Stimulated activated CD4-positive, alpha-beta T cell treated with anti-CD3 and anti-CD28 coated beads, Interleukin-4, amount 100 ng/mL, for 24 hours (primary cell): ENCODE measurements at places on chromosomes 7 and 10.

DNA sequence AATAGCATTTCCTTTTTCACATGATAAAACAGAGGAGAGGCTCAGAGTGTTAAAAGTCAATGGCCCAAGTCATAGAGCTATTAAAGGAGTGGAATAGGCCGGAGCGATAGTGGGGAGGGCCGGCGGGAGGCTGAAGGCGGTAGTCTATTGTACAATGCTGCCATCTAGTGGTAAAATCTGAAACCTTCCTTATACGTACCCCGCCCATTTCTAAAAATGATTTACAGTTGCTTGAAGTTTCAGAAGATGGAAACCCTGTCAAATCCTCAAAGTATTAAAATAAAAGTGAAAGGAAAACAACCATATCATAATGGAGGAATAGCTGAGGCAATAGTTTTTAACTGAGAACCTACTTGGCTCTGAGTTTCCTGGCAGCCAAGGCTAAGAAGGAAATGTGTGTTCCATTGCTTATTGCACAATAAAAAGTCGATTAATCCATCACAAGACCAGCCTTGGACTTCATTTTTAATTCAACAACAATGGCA lies 209.1 kb downstream of the CCSER2 start:
- peak; percentile 39 for DNase-seq

GRCh38 chr7:133016604-133017003 lies 65.3 kb downstream of the CHCHD3 start:
- DNase-seq, result no peak

GRCh38 chr10:68330852-68331454 lies 911 bp upstream of the HNRNPH3 start:
- peak; percentile 13 for DNase-seq

- DNase-seq, result no peak
Measured at GRCh38 chr10:1629326-1630198, 107.8 kb downstream of the ADARB2 start.

DNA sequence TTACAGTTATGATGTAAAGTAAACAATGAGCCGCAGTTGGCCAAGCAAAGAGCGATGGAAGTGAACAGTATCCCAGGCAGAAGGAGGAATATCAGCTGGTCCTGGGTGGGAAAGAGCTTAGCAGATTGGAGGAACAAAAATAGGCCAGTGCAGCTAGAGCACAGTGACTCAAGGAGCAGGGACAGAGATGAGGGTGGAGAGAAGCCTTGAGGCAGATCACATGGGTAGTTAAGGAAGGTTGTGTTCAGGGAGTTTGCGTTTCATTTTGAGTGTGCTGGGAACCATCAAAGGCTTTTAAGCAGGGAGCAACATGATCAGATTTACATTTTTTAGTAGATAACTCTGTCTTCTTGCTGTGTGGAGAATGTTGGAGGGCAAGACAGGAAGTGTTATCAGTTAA lies 113.6 kb downstream of the OAT start:
- DNase-seq, result no peak

DNA sequence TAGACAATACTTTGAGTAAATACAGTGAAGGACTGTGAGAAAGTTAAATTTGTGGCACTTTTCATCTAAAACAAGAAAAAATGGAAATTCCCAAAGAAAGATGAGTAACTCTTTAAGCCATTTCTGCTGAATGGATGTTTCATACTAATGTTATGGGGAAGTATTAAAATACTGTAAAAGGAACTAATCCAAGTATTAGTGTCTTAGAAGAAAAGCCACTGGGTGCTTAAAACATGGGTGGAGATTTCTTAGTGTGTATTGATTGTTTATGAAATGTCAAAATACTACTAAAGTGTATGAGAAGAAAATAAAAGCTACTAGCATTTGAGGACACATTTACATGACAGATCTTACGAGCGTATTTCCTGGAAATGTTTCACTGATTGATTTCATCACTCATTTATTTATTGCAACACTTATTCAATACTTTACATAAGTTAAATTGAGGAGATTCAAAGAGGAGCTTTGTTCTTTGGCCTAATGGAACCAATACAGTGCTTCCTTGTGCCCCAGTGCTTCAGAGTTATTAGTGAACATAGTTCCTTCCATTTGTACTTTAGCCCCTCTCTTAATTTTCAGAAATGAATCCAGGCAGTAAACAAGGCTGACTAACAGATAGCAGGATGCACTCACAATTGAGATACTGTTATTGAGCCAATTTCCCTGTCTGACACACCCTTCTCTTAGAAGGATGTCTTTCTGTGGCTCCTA lies 155.5 kb upstream of the AHR start:
- DNase-seq, result no peak

GRCh38 chr7:54080525-54080924 lies 461.6 kb upstream of the VSTM2A start:
- DNase-seq, result no peak

GRCh38 chr10:23886355-23886754 lies 322.6 kb upstream of the KIAA1217 start:
- DNase-seq, result no peak

GRCh38 chr7:128174386-128174785 lies 66.7 kb upstream of the LEP start:
- no peak for DNase-seq

DNA sequence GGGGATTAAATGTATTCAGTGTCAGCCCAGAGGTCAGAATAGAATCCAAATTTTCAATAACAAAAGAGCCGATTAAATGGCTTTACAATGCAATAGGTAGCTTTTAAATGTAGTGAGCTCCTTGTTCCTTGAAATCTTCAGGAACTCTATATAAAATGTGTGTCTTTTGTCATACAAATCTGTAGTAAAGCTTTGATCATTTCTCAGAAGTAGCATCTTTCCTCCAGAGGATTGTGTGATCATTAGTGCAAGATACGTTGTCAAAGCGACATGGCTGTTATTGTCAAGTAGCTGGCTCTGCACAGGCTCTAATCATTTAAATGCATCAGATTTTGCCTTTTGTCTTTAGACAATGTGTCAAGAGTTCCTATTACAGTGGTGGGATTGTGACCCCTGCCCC lies 116.1 kb upstream of the NAMPT start:
- no peak for DNase-seq

- DNase-seq, result no peak
Measured at GRCh38 chr7:107768263-107768662, 24.3 kb downstream of the CBLL1 start.

DNA sequence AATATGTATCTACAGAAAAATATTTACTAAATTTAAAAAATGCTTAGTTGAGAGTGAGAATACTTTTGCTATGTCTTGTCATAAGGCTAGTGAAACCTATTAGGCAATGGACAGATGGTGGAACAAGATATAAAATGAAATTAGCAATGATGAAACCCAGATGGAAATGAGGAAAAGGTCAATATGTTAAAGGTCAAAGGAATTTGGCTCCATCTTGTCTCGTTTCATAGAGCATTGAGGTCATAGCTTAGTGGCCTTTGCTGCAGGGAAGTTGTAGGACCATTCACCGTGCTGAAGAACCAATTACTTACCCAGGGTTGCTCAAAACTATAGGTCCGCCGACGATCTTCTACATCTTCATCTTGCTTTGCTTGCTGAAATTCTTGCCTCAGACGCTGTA lies 683.9 kb downstream of the PARD3 start:
- no peak for DNase-seq

- no peak for DNase-seq
Measured at GRCh38 chr10:17067376-17068264, 62.0 kb downstream of the CUBN start.

DNA sequence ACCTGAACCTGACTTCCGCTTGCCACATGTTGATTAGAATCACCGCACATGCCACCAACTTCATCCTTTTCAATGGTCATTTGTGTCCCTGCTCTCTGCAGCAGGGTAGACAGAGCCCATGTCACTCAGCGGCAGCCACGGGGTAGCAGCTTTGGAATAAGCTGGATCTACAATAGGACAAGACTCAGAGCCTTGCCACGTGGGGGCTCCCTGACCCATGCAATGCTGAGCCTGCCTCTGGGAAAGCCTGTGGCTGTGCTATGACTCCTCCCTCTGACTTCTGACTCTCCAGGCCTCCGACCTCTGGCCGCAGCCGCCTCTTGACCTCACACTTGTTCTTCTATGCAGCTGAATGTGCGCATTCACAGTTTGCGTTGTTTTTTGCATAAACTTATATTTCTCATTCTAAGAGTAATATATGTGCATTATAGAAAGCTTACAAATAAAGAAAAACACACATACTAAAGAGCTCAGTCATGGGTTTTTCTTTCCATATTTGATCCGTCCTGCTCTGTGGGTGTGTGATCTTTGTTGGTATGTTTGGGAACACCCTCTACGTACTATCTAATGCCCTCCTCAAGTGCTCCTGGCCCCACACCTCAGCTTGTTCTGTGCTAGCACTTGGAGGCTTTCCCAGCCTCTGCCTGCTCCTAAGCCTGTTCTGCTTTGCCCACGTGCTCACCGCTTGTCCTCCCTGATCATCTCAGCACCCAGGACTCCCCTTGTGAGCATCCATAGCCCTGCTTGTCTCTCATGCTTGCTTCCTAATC lies 198.0 kb upstream of the MKI67 start:
- DNase-seq, result no peak

- DNase-seq, result no peak
Measured at GRCh38 chr7:22633954-22634474, 93.0 kb upstream of the IL6 start.

GRCh38 chr10:65858841-65859240 lies 1067.0 kb upstream of the LRRTM3 start:
- no peak for DNase-seq

GRCh38 chr10:3765146-3765545 lies 19.9 kb downstream of the KLF6 start:
- no peak for DNase-seq

DNA sequence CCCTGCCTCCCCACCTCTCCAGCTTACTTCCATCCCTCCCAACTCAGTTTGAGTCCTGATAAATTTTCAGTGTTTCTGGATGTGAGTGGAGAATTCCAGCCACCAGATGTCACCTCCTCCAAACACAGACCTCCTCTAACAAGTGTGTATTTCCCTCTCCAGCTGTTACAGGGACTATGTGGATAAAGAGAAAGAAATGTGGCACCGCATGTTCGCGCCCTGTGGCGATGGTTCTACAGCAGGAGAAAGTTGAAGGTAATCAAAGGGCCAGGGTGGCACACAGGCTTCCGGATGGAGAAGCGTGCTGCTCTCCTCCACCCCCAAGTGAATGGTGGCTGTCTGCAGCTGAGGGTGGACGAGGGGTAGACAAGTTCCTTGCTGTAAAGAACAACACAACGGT lies 14.7 kb downstream of the FKBP6 start:
- no peak for DNase-seq

DNA sequence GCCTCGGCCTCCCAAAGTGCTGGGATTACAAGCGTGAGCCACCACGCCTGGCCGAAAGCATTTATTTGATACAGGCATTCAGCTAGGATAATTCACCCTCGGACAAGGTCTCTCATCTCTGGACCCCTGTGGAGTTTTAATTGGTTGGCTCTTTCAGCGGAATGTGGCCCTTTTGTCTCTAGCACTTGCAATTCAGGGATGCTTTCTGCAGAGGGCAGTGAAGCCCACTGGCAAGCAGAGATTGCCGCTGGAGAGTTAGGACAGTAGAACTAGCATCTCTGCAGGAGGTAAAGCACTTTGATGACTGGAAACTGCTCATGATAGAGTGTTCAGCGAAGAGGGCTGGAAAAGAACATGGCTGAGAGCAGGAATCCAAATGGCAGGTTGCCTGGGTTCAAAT lies 62.0 kb downstream of the SUFU start:
- DNase-seq, result no peak

DNA sequence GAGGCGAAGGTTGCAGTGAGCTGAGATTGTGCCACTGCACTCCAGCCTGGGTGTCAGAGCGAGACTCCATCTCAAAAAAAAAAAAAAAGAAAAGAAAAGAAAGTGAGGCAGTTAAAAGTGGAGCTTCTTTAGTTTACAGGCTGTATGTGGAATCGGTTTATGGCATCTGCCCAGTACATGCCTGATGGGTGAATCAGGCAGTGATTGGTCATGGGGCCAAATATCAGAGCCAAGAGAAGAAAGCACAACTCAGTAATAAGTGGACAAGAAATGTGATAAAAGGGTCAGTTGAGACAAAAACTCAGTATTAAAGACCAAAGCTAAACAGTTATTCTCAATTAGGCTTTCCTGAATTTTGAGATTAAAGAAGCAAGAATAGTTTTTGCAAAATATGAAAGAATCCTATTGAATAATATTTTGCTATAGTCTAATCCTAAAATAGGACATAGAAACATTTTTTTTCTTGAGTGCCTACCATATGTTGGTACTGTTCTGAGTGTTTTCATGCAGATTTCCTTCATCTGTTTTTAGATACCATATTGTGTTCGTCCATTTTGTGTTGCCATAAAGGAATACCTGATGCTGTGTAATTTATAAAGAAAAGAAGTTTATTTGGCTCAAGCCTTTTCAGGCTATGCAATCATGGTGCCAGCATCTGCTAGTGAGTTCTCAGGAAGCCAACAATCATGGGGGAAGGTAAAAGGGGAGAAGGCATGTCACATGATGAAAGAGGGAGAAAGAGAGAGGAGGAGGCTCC lies 14.4 kb downstream of the CDC14C start:
- DNase-seq, result no peak

- no peak for DNase-seq
Measured at GRCh38 chr7:93575555-93576399, 1.3 kb upstream of the CALCR start.

DNA sequence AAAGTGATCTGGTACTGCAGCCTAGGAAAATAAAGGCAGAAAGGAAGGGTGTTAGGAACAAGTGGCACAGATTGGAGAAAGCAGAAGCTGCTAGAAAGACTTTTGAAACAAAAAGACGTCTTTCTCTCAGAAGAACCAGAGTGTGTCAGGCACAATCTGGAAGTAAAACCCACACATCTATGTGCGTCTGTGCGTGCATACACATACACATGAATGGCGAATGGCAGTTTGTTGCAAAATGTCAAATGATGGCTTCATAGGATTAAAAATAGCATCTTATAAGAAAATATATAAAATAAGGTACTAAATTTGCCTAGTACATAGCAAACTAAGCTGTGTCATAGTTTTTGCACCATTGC lies 246.3 kb downstream of the CDK14 start:
- no peak for DNase-seq

DNA sequence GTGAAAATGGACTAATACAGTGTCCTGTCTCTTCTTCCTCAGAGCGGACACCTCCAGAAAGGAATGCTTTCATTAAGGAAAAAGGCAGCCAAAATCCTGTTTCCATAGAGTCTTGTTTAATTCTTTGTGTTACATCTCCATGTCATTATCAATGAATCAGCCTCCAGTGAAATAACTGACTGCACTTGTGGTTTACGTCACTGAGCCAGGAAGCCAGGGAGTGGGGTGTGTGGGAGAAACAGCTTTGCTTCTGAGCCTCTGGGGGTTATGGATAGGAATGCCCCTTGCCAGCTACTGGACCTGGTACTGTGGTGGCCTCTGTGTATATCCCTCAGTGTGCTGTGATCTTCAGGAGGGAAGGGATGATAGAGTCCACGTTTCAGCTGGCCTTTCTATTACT lies 416.8 kb downstream of the GALNT17 start:
- DNase-seq, result no peak

- DNase-seq, result no peak
Measured at GRCh38 chr10:21202776-21203462, 305.8 kb upstream of the NEBL start.

GRCh38 chr10:5658871-5659618 lies 7.3 kb downstream of the ASB13 start:
- no peak for DNase-seq
